Ovary (tissue), 10 donors: ENCODE measurements at places on chromosomes 2 and 18.
A peak's percentile ranks its signal among the peaks of the same experiment; 100 is the strongest.

DNA sequence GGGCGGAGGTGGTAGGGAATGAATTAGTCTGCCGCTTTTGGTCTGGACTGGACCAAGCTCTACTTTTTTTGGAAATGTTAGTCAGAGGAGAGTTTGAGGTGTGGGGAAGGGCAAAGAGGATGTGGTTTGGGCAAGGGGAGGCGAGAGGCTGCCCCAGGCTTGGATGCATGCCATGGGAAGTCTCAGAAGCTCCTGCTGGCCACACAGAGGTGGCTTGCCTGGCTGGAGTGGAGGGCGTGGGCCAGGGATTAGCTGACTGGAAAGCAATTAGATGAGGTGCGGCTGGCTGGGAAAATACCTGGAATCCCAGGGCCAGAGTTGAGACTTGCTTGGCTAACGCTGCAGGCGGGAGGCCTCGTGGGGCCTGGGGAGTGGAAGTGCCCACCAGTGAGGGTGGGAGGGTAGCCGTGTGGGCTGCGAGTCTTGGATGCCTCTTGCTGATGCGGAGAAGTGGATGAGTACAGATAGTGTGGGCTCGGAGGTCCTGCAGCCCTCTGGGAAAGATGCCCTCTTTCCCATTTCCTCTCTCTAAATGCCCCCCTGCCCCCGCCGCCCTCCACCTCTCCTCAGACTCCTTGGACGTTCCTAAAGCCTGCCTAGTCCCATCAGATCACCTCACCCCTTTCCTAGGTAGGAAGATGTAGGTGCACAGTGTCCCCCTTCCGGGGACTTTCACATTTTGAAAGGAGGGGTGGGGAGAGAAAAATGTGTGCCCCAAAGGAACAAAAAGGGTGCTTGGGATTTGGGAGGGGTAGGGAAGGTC lies 117.6 kb downstream of the SMAD7 start:
- no peak for DNase-seq

DNA sequence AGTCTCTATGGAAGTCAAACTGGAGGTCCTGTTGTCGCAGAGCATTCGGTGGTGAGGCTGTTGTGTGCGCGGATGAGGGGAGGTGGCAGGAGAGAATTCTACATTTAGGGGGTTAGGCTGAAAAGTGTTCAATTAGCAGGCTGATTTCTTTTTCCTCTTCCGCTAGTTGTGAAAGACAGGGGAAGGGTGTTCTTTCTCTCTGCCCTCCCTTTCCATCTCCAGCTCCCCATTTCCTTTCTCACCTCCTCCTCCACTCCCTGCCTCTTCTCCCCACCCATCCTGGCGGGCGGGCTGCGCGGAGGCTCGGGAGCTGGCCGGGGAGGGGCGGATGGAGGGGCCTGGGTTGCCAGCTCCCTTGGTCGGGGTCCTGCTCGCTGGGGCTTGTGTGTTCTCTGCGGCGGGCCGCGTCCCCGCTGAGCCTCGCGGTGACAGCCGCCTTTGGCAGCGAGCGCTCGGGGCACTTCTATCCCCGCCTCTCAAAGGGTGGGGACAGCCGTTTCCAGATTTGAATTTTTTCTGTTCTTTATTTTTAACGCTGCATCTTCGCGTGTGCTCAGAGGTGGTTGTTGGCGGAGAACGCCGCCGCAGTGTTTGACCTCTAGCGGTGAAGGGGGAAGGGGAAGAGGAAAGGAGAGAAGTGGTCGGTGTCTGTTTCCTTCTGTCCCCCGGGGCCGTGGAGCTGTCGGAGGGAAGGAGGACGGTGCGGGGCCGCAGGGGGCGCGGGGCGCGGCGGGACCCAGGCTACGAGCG lies 3.6 kb downstream of the SOX11 start:
- no peak for DNase-seq

GRCh38 chr18:26556573-26556972 lies 8.2 kb upstream of the KCTD1 start:
- DNase-seq, result no peak

DNA sequence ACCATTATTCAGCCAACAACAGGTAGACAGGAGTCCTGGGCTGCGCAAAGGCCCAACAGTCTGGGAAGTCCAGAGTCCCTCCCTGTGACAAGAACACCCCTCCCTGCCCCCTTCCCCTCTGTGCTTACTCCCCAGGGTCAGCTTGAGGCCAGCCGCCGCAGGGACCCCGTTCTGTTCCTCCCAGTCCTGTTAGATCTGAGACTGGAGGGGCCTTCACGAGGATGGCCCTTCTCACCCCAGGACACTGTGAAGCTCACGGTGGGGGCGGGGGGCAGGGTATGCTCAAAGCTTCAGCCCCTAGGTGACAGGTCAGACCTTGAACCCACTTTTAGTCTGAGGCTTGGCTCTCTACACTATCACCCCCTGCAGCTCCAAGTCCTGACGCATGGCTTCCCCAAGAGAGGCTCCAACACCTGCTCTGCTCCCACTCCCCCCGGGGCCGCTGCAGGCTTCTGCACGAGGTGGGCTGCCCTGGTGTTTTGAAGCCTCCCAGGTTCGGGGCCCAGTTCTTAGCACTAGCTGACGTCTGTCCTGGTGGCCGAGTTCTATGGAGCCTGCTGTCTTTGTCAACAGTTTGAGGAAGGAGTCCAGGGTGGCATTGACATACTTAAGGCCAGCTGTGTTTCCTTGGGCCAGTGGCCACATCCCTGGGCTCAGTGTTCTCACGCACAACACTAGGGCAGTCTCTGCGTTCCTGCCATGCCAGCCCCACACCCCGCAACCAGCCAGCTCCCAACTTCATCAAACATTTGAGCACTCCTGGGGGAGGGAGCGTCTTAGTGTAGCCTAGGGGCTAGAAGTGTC lies 37.2 kb upstream of the HPCAL1 start:
- DNase-seq, result peak; percentile 23

DNA sequence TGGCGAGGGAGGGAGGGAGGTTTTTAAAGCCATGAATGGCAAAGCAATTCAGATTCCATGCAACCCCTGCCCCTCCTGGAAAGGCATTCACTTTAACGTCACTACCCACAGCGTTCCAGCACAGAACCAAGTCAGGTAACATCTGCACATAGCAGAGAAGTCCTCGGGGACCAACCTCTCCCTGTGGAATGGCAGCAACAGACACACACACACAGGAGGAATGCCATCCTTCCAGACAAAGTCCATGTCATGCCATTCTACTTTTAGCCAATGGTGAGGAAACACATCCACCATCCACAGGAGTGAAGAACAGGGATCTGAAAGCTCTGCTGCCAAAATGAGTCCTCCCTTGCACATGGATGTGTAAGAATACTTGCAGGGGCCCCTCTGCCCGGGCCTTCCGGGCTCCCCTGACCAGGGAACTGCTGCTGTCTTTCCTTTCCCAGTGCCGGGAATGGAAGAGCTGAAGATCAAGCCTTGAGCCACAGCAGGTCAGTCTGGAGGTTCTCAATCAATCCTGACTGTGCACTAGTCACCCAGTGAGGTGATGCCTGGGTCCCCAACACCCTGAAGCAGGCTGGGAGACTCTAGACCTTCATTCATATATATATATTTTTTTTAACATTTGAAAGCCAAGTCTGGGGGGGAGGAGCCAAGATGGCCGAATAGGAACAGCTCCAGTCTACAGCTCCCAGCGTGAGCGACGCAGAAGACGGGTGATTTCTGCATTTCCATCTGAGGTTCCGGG lies 63.7 kb downstream of the UXS1 start:
- no peak for DNase-seq

GRCh38 chr2:109288544-109289368 lies 159.8 kb downstream of the SH3RF3 start:
- no peak for DNase-seq

DNA sequence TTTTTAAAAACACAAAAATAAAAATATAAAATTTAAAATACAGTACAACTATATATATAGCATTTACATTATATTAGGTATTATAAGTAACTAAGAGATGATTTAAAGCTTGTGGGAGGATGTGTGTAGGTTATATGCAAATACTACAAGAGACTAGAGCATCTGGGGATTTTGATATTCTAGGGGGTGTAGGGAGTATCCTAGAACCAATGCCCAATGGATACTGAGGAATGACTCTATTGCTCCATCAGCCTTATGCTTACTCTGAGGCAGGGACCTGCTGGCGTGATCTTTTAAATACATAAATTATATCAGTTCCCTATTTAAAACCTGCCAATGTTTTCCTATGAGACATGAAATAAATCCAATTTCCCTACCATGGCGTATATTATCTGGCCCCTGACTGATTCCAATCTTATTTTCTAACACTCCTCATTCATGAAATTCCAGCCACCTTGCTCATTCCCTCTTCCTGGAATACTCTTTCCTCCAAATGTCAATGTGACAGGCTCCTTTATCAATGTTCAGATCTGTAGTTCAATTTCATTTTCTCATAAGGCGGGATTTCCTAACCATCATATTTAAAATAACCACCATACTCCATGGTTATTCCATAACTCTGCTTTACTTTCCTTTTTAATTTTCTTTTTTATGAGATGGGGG lies 22.2 kb downstream of the SP3 start:
- no peak for DNase-seq

DNA sequence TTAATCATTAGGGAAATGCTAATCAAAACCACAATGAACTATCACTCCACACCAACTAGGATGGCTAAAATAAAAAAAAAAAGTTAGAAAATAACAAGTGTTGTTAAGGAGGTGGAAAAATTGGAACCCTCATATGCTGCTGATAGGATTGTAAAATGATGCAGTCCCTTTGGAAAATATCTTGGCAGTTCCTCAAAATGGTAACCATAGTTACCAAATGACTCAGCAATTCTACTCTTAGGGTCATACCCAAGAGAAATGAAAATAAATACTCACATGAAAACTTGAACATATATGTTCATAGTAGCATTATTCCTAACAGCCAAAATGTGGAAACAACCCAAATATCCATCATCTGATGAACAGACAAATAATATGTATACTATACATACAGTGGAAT lies 15.7 kb upstream of the ACVR2A start:
- no peak for DNase-seq

DNA sequence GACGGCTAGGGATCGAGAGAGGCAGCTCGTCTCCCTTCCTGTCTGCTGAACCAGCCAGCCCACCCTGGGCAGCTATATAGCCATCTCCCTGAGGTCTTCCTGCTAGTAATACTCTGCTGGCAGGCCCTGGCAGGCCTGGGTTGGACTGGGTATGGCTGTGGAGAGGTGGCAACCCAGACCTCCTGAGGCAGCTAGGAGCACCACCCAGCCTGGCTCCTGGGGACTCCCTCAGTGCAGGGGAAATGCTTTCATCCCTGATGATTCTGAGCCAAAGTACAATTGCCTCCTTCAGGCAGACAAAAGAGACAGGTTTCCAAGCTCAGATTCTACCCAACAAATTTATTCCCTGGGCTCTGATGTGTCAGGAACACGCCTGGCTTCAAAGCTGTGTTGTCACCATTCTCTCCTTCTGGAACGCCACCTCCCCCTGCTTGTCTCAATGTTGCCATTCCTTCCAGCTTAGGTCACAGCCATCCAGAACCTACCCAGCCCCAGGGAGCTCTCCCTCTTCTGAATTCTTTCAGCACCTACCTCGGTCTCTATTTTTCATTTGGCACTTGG lies 4.7 kb upstream of the DNAJB2 start:
- no peak for DNase-seq

- peak; percentile 32 for DNase-seq
Measured at GRCh38 chr2:68943581-68944568, 8.8 kb downstream of the GKN2 start.
